ENCODE measurements at places on chromosomes 7 and 10.
A peak's percentile ranks its signal among the peaks of the same experiment; 100 is the strongest.

DNA sequence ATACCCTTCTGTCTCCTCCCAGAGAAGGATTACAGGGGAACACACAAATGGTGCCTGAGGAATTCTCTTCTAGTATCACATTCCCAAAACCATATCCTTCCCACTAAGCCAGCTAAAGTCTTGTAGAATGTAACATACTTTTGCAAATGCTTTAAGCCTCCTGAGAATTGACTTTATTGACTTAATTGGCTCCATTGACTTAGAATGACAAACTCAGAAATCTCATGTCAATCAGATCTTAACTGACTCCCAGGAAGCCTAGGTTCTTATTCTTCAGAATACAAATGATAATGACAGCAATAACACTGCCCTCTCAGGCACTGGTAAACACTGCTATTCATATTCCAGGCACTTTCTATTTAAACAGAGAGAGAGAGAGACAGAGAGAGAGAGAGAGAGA is 356.9 kb upstream of the PRKCQ start:
- H3K27me3 ChIP-seq = peaks cover 15% of the 10 kb centered on the region
- peaks cover 10% of the 10 kb centered on the region for H3K36me3 ChIP-seq
- no peak for DNase-seq
- no peak overlapping the region for H3K4me3 ChIP-seq

- H3K4me3 ChIP-seq = no peak overlapping the region
- peaks cover 10% of the 10 kb centered on the region for H3K27me3 ChIP-seq
- DNase-seq = no peak
- peak overlapping the region; percentile 50 for H3K27ac ChIP-seq
- H3K36me3 ChIP-seq = no peaks in the 10 kb centered on the region
Observed at GRCh38 chr7:2873686-2874551, 29.8 kb upstream of the GNA12 start.

- DNase-seq = no peak
- no peaks in the 10 kb centered on the region for H3K27me3 ChIP-seq
- no peak overlapping the region for H3K27ac ChIP-seq
- H3K4me3 ChIP-seq = no peak overlapping the region
- no peaks in the 10 kb centered on the region for H3K36me3 ChIP-seq
- H3K4me1 ChIP-seq = peaks cover 3% of the 10 kb centered on the region
Observed at GRCh38 chr10:84654671-84655070, 326.3 kb downstream of the CCSER2 start.

DNA sequence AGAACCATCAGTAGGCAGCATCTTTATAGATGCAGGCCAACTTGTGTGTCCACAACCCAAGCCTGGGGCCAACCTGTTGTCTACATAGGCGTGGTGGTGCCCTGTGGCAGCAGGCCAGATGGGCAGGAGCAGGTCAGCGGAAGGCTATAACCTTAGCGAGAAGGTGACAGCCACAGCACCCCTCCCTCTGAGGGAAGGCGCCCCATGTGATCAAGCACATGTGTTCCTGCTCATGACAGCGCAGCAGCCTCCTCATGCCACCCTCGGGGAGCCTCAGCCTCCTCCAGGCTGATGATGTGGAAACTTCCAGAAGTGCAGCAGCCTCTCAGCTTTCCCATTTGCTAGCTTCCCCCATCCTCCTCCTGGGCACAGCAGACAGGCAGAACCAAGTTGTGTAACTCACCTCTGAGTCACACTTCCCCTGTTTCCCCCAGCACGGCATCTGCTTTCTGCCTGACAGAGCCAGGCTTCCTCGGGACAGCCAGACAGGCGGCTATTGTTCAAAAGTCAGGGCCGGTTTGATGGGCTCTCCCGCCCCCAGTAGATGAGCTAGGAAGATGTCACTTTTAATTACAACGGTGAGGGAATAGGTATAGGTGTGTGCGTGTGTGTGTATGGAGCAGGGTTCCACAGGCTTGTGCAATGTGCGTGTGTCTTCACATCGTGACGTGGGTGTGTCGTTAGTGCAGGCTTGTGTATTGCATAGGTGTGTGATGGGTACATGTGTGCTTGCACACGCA is 312.0 kb upstream of the ZMIZ1 start:
- H3K4me1 ChIP-seq = peaks cover 6% of the 10 kb centered on the region
- no peaks in the 10 kb centered on the region for H3K36me3 ChIP-seq
- DNase-seq = no peak
- no peak overlapping the region for H3K4me3 ChIP-seq

DNA sequence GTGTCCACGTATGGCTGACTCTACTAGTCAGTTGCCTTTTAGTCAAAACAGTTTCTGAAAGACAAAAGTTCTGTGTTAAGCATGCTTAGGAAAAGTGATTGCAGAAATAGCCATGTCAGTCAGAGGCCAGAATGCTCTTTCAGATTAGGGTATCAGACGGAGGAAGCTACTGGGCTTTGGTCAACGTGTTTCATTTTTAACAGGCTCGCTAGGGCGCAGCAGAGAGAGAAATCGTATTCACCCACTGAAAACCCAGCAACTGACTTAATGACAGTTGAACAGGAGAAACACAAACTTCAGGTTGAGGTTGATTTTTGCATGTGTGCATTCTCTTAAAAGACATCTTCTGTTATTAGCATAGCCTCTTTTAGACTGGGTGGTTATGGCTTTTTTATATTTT is 322.6 kb upstream of the KIAA1217 start:
- no peaks in the 10 kb centered on the region for H3K36me3 ChIP-seq
- no peaks in the 10 kb centered on the region for H3K27me3 ChIP-seq
- no peak overlapping the region for H3K4me3 ChIP-seq
- no peak overlapping the region for H3K27ac ChIP-seq
- no peak for DNase-seq

DNA sequence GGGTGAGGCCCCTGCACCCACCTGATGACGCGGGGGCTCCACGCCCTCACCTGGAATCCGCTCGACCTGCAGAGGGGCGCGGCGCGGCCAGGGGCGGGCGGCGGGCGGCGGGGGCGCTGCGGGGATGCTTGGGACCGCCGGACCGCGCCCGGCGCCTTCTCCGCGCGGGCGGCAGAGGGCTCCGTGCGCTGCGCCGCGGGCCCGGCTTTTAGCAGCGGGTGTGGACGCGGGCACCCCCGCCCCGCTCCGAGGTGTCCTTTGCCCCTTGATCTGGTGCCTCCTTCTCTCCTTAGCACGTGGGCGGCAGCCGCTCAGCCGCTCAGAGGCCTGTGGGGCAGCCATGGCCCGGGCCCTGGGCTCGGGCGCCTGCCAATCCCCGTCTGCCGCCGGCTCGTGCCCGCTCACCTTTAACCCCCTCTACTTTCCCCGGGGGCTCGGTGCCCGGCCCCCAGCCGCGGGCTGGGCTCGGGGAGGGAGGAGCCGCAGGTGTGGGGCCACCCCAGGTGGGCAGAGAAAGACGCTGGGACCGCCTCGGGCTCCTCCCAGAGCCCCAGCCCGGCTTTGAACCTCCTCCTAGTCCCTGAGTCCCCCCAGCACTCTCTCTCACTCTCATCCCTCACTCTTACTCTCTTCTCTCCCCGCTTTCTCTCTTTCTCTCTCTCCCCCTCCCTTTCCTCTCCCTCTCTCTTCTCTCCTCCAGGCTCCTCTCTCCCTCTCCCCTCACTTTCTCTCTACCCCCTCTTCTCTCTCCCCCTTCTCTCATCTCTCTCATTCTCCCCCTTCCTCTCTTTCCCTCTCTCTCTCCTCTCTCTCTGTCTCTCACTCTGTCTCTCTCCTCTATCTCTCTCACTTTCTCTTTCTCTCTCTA is 19.7 kb upstream of the VPS37D start:
- DNase-seq = no peak
- peaks cover 66% of the 10 kb centered on the region for H3K27me3 ChIP-seq
- no peak overlapping the region for H3K4me3 ChIP-seq
- no peaks in the 10 kb centered on the region for H3K36me3 ChIP-seq
- H3K4me1 ChIP-seq = peaks cover 4% of the 10 kb centered on the region

DNA sequence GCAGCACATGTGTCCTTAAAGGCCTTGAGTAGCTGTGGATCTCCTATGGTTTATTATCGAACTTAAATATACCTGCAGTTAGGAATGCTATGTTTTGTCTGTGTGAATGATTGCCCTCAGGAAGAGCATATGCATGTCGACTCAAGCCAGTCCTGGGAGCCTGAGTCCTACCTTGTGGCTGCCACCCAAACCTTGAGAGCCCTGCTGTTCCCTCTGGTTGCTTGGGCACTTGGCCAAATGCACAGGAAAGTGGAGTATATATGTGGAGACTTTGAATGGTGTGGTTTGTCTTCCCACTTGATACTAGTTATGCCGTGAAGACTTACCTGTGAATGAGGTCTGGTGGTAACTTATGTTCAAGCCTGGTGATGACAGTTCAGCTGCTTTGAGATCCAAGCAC is 409.8 kb downstream of the LRMDA start:
- no peaks in the 10 kb centered on the region for H3K27me3 ChIP-seq
- no peaks in the 10 kb centered on the region for H3K36me3 ChIP-seq
- DNase-seq = no peak
- no peaks in the 10 kb centered on the region for H3K4me1 ChIP-seq

DNA sequence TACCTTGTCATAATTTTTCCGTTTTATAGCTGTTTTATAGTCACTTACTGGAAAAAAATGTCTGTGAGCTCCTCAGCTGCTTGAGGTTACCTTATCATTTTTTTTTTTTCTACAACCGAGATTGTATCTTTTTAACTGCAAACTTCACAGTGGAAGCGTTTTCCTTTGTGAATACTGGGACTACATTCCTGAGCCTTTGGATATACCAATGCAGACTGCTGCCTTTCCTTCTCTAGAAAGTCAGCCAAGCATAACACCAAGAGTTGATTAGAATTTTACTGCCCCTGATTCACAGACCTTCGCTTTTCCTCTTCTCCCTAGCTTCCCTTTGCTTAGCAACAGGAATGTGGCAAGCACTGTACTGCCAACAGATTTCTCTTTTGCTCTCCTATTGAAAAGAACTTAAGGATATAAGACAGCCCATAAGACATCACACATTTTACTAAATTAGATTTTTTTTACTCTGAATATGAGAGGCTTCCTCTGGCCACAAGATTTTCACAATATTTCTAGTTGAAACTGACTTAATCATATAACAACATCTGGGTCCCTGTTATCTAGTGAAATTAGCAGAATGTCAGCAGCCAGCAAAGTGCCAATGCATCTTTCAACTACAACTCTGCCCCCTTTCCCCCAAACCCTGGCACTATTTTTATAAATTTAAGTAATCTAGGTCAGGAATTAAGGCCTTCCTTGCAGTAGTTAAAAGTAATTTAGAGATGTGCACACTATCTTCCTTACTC is 170.6 kb downstream of the PRKG1 start:
- H3K27ac ChIP-seq = no peak overlapping the region
- DNase-seq = no peak
- H3K36me3 ChIP-seq = no peaks in the 10 kb centered on the region
- no peaks in the 10 kb centered on the region for H3K4me1 ChIP-seq

DNA sequence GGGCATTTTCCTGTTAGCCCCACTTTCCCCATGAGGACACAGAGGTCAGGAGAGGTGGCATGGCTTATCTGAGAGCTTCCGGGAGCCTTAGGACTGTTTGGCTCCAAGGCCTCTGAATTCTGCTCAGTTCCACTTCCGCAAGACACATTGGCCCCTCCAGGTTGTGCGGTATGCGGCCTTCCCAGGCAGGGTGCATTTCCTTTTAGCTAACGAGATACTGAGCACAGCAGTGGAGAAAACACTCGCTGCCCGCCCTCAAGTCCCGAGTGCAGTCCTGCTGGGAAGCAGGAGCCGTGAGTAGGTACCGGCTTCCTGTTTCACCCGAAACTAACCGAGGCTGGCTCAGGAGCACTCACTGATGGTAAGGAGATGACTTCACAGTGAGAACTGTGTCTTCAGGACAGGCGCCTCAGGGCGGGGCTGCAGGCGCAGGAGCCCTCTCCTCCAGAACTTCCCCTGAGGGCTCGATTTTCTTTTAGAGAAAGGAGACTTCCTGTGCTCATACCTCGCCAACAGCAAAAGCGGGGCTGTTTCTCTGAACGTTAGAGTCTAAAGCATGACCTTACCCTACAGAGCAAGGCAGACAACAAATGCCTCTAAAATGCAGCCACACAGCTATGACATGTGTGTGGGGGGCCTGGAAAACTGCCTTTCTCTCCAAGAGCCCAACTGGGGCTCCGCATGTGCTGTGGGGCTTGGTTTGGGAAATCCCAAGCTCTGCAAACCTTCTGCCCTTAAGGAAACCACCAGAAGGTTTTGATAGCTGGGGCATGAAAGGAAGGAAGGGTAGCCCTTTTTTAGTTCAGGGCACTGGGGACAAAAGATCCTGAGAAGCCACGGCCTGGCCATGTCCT is 25.9 kb downstream of the RGS10 start:
- peak overlapping the region; percentile 59 for H3K4me3 ChIP-seq
- peak; percentile 83 for DNase-seq
- H3K4me1 ChIP-seq = peaks cover 54% of the 10 kb centered on the region
